ENCODE measurements at places on chromosomes 7 and 10. TPM values are rescaled to one million over a fixed set of nuclear protein-coding genes. Genes with fewer than 3 reads are reported as not detected.

The HABP2 gene
- not detected for total RNA-seq

The GIMAP6 gene
- total RNA-seq = 54.6 TPM

The VSTM2A gene
- not detected for total RNA-seq

The PDK4 gene
- not detected for total RNA-seq

The PCGF6 gene
- 17.0 TPM for total RNA-seq

DNA sequence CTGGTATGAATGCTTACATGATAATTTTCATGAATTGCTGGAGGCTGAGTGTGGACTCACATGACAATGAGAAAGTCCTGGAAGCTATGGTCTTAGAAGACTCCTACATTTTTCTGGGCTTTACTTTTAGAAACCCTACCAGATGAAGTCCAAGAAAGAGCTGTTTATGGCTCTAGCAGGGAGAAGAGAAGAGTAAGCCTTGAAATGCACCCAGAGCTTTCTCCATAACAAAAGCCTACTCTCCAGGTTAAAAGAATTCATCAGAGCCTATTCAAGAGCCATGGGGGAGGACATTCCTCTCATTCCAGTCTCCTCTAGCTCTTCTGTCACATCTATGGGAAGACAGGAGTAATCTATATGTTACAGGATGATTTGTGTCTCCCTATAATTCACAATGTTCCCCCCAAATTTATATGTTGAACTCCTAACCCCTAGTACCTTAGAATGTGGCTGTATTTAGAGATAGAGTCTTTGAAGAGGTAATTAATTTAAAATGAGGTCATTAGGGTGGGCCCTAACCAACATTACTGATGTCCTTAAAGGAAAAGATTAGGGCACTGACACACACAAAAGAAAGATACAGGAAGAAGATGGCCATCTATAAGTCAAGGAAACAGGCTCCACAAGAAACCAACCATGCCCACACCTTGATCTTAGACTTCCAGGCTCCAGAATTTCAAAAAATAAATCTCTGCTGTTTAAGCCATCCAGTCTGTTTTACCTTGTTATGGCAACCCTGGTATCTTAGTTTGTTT lies 193.8 kb upstream of the PTER start:
- no peak for DNase-seq
- no peaks in the 10 kb centered on the region for H3K4me1 ChIP-seq
- no peaks in the 10 kb centered on the region for H3K27me3 ChIP-seq
- H3K36me3 ChIP-seq = no peaks in the 10 kb centered on the region
- H3K27ac ChIP-seq = no peak overlapping the region
- no peak overlapping the region for H3K4me3 ChIP-seq

GRCh38 chr7:100632951-100633717 lies 8.2 kb downstream of the TFR2 start:
- peaks cover 8% of the 10 kb centered on the region for H3K36me3 ChIP-seq
- H3K4me3 ChIP-seq = peak overlapping the region; percentile 82
- no peaks in the 10 kb centered on the region for H3K27me3 ChIP-seq
- H3K27ac ChIP-seq = peak overlapping the region; percentile 92
- peaks cover 40% of the 10 kb centered on the region for H3K4me1 ChIP-seq
- DNase-seq = peak; percentile 79

DNA sequence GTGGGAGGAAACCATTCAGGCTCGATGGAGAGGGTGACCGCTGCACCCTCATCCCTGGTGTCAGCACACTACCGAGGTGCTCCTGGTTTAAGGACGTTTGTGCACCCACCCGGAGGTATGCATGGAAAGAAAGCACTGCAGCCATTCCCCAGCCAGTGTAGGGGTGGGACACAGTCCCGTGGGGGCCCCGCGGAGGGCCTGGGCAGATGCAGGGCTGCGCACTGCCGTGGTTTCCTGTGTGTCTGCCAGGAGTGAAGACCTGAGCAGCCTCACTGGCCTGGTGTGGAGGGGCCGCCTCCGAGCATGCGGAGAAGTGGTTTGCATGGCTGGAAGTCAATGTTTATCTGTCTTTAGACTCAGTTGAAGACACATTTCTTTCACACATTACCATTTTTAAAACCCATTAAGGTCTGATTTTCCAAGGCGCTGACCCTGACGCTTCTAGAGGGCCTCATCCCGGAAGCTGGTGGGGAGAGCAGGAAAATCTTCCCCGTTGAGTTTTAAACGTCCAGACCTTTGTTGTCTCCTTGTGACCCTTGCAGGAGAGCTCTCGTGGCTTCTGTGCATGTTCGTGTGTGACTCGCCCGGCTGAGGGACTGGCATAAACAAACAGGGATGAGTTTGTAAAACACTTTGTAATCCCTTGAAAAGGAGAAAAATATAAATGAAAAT lies 188.1 kb downstream of the MGMT start:
- no peaks in the 10 kb centered on the region for H3K27me3 ChIP-seq
- no peaks in the 10 kb centered on the region for H3K4me1 ChIP-seq
- H3K27ac ChIP-seq = no peak overlapping the region
- no peak overlapping the region for H3K4me3 ChIP-seq

- DNase-seq = peak; percentile 87
- H3K27me3 ChIP-seq = no peaks in the 10 kb centered on the region
- H3K27ac ChIP-seq = peak overlapping the region; percentile 76
- peaks cover 12% of the 10 kb centered on the region for H3K36me3 ChIP-seq
Measured at GRCh38 chr10:59880971-59881510, 25.3 kb downstream of the CCDC6 start.

DNA sequence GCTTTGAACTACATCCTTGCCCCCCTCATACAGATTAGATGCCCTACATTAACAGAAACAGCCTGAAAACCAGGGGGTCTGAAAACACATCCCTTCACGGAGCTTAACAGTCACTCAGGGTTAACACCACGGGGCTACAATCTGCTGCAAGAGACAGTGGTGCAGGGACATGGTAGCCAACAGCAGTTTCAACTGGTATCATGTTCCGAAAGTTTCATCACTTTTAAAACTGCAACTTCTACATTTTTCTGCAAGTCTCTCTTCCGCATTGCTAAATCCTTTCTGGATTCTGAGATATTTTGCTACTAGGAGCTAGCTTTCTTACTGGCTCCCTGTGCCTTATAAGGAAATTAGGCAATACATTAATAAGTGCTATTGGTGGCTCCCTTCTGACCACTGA lies 92.6 kb downstream of the JAZF1 start:
- DNase-seq = no peak
- no peak overlapping the region for H3K27ac ChIP-seq
- no peaks in the 10 kb centered on the region for H3K27me3 ChIP-seq
- H3K36me3 ChIP-seq = peaks cover 1% of the 10 kb centered on the region

GRCh38 chr10:43978091-43978490 lies 329.4 kb upstream of the ZNF32 start:
- no peaks in the 10 kb centered on the region for H3K27me3 ChIP-seq
- no peak overlapping the region for H3K4me3 ChIP-seq
- DNase-seq = no peak
- peaks cover 6% of the 10 kb centered on the region for H3K4me1 ChIP-seq
- no peaks in the 10 kb centered on the region for H3K36me3 ChIP-seq
- no peak overlapping the region for H3K27ac ChIP-seq

- H3K27me3 ChIP-seq = peaks cover 34% of the 10 kb centered on the region
- H3K4me3 ChIP-seq = no peak overlapping the region
- peaks cover 35% of the 10 kb centered on the region for H3K4me1 ChIP-seq
- H3K36me3 ChIP-seq = peaks cover 5% of the 10 kb centered on the region
- no peak overlapping the region for H3K27ac ChIP-seq
Measured at GRCh38 chr10:49569031-49569631, 30.2 kb upstream of the ERCC6 start.

GRCh38 chr7:118151671-118152070 lies 32.3 kb upstream of the LSM8 start:
- no peak for DNase-seq
- H3K4me3 ChIP-seq = no peak overlapping the region
- no peaks in the 10 kb centered on the region for H3K4me1 ChIP-seq
- peaks cover 32% of the 10 kb centered on the region for H3K27me3 ChIP-seq
- H3K36me3 ChIP-seq = no peaks in the 10 kb centered on the region

DNA sequence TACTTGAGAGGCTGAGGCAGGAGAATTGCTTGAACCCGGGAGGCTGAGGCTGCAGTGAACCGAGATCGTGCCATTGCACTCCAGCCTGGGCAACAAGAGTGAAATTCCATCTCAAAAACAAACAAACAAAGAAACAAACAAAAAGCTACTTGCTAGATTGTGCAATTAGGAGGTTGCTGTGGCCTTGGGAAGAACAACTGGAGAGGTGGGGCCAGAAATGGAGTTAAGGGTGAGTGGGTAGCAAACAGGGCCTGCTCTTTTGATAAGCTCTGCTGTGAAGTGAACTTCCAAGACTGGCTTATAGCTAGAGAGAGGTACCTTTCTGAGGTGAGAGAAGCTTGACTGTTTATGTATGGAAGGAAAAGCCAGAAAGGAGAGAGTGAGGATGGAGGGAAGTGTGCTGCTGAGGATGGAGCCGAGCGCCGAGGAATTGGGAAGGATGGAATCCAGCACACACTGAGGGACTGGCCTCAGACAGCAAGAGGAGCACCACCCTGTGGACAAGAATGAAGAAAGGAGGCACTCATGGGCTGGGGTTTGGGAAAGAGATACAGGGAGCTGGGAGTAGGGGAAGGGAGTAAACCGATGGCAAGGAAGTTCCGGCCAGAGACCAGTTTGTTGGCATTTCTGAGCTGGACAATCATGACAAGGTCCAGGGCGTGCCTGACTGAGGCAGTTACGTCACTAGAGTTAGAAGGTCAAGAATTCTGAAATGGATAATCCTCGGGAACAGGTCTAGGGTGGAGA lies 7.0 kb upstream of the RPEL1 start:
- no peak overlapping the region for H3K27ac ChIP-seq
- no peaks in the 10 kb centered on the region for H3K36me3 ChIP-seq
- H3K4me1 ChIP-seq = peaks cover 15% of the 10 kb centered on the region

DNA sequence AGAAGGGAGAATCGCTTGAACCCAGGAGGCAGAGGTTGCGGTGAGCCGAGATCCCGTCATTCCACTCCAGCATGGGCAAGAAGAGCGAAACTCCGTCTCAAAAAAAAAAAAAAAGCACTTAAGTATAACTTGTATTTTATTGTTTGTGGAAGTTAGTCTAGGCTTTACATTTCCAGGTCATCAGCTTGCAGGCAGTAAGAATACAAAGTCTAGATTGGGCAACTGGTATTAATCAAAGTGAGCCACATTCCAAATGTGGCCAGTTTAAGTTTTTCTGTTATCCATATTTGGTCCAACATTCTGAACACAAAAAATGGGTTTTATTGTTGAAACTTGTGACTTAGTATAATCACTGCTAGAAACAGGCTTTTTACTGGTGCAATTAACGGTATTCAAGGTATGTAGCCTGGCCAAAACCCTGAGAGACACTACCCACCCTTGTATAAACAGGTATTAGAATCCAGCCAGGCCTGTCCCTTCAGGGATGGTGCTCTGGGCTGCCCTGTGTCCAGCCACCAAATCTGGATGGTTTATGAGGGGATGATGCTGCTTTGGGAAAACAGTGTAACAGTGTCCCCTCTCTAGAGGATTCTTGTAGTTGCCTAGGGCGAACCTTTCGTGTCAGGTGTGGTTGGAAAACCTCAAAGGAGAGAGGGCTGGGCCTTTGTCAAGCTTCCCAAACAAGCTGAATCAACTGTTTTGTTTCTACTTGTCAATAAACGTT lies 122.1 kb upstream of the EFCAB10 start:
- H3K27me3 ChIP-seq = no peaks in the 10 kb centered on the region
- peaks cover 2% of the 10 kb centered on the region for H3K4me1 ChIP-seq
- no peaks in the 10 kb centered on the region for H3K36me3 ChIP-seq
- H3K27ac ChIP-seq = no peak overlapping the region
- H3K4me3 ChIP-seq = no peak overlapping the region

DNA sequence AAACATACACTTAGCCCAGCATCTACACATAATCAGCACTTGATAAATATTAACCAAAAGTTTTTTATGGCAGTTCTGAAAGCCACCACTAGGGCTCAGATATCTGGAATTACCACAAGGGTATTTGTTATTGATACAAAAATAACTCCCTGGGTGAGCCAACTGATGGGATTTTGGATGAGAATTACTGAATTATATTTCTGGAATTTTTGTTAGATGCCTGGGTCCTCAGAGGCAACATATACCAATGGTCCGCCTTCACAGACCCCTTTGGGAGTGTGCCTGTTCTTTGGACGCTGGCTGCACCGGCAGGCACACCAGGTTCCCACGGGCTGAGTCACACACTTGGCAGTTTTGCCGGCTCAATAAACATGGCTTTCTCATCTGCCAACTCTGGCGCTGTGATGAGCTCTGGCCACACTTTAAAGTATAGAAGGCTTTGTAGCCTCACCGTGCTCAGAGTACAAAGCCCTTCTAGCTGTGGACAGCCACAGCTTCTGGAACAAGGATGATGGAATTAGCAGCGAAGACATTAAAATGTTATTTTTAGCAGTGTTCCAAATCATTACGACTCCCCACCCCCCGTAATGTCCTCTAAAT lies 24.5 kb upstream of the EEPD1 start:
- DNase-seq = no peak
- H3K4me1 ChIP-seq = no peaks in the 10 kb centered on the region
- H3K27ac ChIP-seq = no peak overlapping the region
- H3K4me3 ChIP-seq = no peak overlapping the region
- peaks cover 17% of the 10 kb centered on the region for H3K27me3 ChIP-seq
- H3K36me3 ChIP-seq = no peaks in the 10 kb centered on the region

GRCh38 chr10:132229096-132229495 lies 42.3 kb downstream of the DPYSL4 start:
- peaks cover 37% of the 10 kb centered on the region for H3K4me1 ChIP-seq
- no peak for DNase-seq
- no peaks in the 10 kb centered on the region for H3K36me3 ChIP-seq

- H3K4me1 ChIP-seq = no peaks in the 10 kb centered on the region
- no peak overlapping the region for H3K27ac ChIP-seq
- H3K36me3 ChIP-seq = no peaks in the 10 kb centered on the region
- peaks cover 30% of the 10 kb centered on the region for H3K27me3 ChIP-seq
- DNase-seq = no peak
Measured at GRCh38 chr10:100598166-100598565, 62.4 kb downstream of the HIF1AN start.

GRCh38 chr7:123622660-123623386 lies 21.2 kb downstream of the ASB15 start:
- no peaks in the 10 kb centered on the region for H3K27me3 ChIP-seq
- H3K27ac ChIP-seq = no peak overlapping the region
- H3K36me3 ChIP-seq = no peaks in the 10 kb centered on the region
- DNase-seq = no peak

GRCh38 chr10:29734962-29735627 lies 100.3 kb upstream of the SVIL start:
- peak; percentile 49 for DNase-seq
- no peaks in the 10 kb centered on the region for H3K36me3 ChIP-seq
- H3K4me3 ChIP-seq = peak overlapping the region; percentile 43
- H3K27me3 ChIP-seq = peaks cover 42% of the 10 kb centered on the region

All from activated CD8-positive, alpha-beta memory T cell treated with anti-CD3 and anti-CD28 coated beads, Interleukin-2, amount 10 ng/mL, durations not matched to agents 7 days and 5 days (primary cell).